Tracheal epithelial cell (primary cell): ENCODE measurements at places on chromosomes 2 and 18. TPM values are rescaled to one million over a fixed set of nuclear protein-coding genes. Genes with fewer than 3 reads are reported as not detected.

The AGXT gene
- not detected in 2 replicates for total RNA-seq

The GALNT13 gene
- 0.24 and 0.85 TPM in 2 replicates for total RNA-seq

The METTL8 gene
- 39.8 and 55.6 TPM in 2 replicates for total RNA-seq

The CNTNAP5 gene
- not detected in 2 replicates for total RNA-seq

The OTOS gene
- not detected in 2 replicates for total RNA-seq

The IL1F10 gene
- total RNA-seq, result not detected in 2 replicates

The PAX8 gene
- under 0.01 and 24.3 TPM in 2 replicates for total RNA-seq

The CLHC1 gene
- total RNA-seq, result 2.9 and 6.0 TPM in 2 replicates

The WBP1 gene
- 29.6 and 32.8 TPM in 2 replicates for total RNA-seq

The CYTIP gene
- not detected in 2 replicates for total RNA-seq

The SERPINB3 gene
- 33.7 and 83.3 TPM in 2 replicates for total RNA-seq
